ENCODE measurements at places on chromosomes 16 and 17.

GRCh38 chr16:2325181-2325580 lies 15.3 kb downstream of the ABCA3 start:
- no peak for DNase-seq

- DNase-seq: no peak
Observed at GRCh38 chr17:21345236-21345635, 30.9 kb upstream of the KCNJ12 start.

DNA sequence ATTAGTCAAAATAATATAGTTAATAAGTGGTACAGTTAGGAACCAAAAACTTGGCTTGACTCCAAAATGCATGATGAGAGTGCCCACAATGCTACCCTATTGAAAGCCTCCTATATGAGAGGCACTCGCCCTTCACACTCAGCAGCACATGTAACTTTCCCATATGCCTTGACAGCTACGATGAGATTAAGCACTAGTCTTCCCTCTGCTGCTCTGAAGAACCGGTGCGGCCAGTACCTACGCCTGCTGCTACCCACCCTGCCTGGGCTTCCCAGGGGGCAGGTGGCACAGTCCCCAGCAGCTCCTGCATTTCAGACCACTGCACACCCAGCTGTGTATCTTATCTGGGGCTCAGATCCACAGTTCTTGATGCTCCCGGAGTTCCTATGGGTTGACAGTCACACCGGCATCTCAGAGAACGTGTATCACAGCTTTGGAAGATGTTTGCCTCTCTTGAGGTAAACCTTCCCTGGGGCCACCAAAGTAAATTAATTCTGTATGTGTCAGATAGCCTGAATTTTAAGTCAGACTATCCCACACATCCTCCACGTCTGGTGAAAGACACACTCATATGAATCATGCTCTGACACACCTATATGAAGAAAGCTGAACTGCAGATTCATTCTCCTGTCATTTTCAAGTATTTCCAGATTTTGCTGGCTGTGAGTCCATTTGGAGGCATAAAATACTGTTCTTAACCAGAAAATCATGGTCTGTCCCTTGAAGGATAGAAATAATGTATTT lies 77.8 kb downstream of the MYH10 start:
- DNase-seq: no peak

DNA sequence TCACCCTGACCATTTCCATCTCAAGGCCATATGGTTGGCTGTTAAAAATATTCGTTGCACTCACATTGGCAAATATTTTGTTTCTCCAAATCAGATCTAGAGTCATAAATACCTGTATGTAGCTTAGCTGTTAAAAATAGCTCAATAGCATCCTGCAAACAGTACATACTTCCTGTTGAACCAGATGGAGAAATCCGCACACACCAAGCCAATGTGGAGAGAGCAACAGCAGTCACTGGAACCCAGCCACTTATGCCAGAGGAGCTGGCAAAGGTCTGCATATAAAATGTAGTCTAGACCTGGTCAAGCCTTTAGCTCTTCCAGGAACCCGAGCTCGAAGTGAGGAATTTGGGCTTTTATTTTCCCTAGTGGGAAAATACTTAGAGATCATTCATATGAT lies 146.4 kb upstream of the KCNJ16 start:
- no peak for DNase-seq

GRCh38 chr17:42002792-42003301 lies 14.4 kb downstream of the DNAJC7 start:
- DNase-seq: no peak

GRCh38 chr16:86661706-86662105 lies 83.4 kb downstream of the FOXL1 start:
- no peak for DNase-seq

GRCh38 chr17:52047086-52047485 lies 111.4 kb downstream of the CA10 start:
- DNase-seq: no peak

GRCh38 chr16:88377961-88378360 lies 4.8 kb upstream of the ZNF469 start:
- DNase-seq: no peak

DNA sequence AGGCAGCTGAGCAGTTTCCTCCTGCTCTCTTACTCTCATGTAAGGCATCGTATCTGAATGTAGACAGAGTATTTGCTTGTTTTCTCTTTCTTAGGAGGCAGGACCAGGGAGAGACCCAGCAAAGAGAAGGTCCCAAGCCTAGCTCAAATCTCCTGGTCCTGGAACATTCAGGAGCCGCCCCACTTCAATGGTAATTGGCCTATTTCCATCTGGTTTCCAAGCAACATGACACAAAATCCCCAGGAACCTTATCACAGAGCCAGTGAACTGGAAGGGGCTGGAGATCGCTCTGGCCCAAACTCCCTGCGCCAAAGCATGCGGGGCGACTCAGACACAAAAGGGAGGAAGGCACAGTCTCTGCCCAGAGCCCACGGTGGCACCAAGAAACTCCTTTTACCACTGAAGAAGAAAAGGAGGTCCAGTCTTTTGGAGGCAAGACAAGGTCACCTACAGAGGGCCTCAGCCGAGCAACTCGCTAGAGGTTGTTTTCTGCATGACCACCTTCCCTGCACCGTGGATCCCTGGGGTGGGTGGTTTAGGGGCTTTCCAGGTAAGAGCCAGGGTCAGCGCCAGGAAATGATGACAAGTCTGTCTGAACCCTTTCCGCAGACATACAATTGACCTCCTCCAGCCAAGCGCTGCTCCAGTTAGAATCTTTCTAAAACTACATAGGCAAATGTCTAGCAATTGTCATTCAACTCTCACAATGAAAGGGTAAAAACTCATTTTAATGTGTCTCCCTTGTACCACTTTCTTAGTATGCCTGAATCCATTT lies 394.7 kb downstream of the SOX9 start:
- DNase-seq: no peak
